ENCODE measurements at places on chromosomes 3 and 15.

- no peak for DNase-seq
Observed at GRCh38 chr3:28326458-28326926, 22.0 kb upstream of the ZCWPW2 start.

- no peak for DNase-seq
Observed at GRCh38 chr15:60840703-60841411, 361.9 kb upstream of the ICE2 start.

DNA sequence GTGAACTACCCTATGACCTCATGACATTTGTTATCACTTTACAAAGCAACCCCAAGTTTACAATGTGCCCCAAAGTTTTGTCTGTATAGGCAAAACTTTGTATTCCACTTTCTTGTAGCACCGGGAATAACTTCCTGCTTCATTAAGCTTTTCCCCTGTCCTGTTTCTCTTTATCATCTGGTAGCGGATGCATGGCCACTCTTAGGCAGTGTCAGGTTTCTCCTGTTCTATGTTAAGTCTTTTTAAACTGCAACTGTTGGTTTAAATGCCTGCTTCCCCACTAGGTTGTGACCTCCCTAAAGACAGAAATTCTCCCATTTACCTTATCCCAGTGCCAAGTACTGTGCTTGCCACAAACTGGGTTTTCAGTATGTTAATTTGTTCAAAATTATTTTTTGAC is 433.6 kb upstream of the DPH6 start:
- DNase-seq = no peak

GRCh38 chr3:78736863-78737262 is 1030.9 kb downstream of the ROBO1 start:
- DNase-seq = no peak

- DNase-seq = peak; percentile 57
Observed at GRCh38 chr3:112676659-112677234, 35.8 kb upstream of the CCDC80 start.

DNA sequence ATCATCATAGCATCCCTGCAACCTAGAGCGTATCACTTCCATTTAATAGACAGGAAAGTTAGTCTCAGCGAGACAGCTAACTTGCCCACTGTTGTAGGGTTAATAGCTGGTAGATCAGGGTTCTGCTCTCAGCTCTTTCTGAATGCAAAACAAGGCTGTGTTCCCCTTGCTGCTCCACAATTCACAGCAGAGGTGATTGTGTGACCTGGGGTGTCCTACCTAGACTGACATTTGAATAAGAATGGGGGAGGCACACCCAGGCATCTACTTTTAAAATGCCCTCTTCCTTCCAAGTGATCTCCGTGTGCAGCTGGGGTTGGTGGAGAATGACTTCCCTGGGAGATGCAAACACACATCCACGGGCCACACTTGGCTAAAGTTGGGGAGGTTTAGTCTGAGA is 43.0 kb upstream of the CACNA2D3 start:
- DNase-seq = no peak

DNA sequence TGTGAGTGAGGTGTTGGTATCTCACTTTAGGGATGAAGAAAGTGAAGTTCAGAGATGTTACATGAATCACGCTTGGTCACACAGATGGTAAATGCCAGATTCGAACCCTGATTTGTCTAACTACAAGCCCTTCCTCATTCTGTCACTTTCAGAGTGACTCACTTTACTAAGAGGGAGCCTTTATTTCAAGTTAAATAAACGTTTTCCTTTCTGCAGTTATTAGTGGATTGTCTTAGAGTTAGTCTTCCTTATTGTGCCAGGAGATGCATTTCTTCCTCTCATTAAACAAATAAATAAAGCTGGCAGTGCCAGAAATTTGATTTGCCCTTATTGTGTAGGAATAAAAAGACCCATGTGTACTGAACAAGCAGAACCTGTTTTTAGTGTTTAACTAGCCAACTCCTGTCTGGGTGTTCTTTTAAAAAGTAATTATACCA is 162.5 kb downstream of the AKAP13 start:
- DNase-seq = no peak

GRCh38 chr3:109685084-109686079 is 348.0 kb upstream of the DPPA4 start:
- no peak for DNase-seq

DNA sequence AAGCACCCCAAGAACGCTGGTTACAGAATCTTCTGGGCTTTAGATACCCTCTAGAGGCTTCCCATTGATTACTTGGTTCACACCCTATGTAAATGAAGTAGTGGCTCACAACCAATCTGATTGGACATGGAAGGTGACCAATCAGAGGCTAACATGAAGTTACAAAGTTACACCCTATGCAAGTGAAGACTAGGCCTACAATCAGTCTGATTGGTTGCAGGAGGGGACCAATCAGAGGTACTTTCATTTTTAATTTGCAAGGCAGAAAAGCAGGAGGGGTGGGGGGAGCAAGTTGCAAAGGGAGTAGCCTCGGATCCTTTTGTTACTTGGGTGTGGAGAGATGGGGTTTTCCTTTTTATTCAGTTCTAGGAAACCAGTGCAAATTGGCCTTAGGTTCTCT is 11.1 kb upstream of the RTP2 start:
- DNase-seq = no peak

DNA sequence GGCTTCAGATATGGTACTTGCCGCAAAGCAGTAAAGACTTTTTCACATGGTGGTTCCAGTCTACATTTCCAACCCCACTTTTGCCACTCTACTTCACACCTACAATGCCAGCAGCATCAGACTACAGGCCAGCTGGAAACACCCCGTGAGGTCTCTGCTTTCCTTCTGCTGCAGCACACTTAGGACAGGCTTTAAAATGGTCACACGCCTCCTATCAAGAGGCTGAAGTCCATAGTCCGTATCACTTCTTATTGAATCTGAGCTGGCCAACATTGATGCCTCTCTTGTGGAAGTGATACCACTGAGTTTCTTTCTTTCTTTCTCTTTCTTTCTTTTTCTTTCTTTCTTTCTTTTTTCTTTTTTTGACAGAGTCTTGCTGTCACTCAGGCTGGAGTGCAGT is 59.8 kb downstream of the ZNF860 start:
- DNase-seq = no peak

- no peak for DNase-seq
Observed at GRCh38 chr3:66101901-66102300, 63.2 kb upstream of the MAGI1 start.

GRCh38 chr15:51218299-51218938 is 120.0 kb downstream of the CYP19A1 start:
- DNase-seq = no peak

GRCh38 chr3:98705212-98705611 is 57.9 kb upstream of the ST3GAL6 start:
- DNase-seq = no peak

DNA sequence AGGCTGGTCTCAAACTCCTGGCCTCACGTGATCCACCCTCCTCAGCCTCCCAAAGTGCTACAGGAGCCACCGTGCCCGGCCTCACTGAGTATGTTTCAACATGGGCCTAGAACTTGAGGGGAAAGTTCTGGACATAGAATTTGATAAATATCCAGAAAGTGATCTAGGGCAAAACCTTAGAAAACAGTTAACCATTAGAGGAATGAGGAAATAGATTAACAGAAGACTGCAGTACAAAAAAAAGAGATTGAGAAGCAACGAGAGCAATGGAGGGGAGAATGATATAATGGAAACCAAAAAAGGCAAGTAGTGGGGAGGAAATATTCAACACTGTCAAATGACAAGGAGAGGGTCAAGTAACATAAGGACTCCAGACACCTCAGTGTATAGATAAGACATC is 191.5 kb downstream of the PLCH1 start:
- DNase-seq = no peak

GRCh38 chr15:90596943-90597342 is 67.2 kb downstream of the CRTC3 start:
- no peak for DNase-seq

- no peak for DNase-seq
Observed at GRCh38 chr3:64008487-64009351, 14.6 kb downstream of the PSMD6 start.

- DNase-seq = no peak
Observed at GRCh38 chr3:120568598-120568997, 27.5 kb upstream of the NDUFB4 start.

DNA sequence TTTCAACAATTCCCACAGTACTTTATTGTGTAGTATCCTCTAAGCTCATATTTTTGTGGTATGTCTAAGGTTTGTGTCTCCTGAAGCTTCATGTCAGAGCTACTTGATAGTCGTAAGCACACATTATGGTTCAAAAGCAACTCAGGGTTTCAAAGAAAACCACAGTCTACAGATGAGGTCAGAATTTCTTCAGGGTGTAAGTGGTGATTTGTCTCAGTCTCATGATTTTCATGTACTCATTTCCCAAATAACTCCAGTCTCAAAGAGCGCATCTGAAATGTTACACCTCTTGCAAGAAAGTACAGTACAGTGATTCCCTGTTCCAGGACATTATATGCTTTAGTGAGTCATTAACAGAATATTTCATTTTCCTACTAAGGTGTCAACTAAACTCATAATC is 47.5 kb upstream of the SSR3 start:
- DNase-seq = no peak

GRCh38 chr15:77851691-77852090 is 219.0 kb upstream of the LINGO1 start:
- DNase-seq = no peak

GRCh38 chr3:49519916-49520385 is 34.3 kb upstream of the BSN start:
- DNase-seq = no peak

DNA sequence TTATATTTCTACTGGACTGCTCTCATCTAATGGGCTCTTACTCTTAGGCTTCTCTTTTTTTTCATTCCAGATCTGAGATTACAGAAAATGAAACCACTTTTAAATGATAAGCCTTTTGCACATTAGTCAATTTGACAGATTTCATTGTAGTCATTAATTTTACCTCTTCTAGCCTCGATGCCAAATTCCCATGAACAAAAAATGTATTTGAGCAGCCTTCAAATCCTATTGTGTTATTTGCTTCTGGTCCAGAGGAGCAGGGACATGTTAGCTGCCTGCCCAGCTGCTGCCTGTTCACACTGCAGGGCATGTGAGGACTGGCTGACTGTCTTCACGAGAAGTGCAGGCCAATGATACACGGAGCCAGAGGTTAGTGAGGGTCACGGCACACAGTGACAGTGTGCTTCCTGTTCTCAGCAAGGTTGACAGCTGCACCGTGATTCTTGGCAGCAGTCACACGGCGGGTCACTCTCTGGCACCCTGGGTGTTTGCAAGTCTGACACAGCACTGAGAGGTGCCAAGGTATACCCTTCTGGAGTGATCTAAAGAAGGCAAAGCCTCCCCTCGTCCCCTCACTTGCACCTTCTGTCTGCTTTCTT is 40.8 kb downstream of the KAT2B start:
- no peak for DNase-seq

DNA sequence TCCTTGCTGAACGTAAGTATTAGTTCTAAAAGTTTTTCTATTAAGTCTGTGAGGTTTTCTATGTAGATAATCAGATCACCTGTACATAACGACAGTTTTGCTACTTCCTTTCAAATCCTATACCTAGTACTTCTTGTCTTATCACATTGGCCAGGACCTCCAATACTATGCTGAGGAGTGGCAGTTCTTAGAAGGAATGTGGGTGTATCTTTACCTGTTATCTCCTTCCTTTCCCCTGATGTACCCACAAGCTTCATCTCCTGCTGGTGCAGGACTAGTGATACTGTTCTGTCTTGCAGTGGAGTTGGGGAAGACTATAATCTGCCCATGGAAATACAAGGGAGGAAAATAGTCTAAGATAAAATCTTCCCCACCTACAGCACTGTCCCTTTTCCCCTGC is 16.8 kb upstream of the CA12 start:
- no peak for DNase-seq

DNA sequence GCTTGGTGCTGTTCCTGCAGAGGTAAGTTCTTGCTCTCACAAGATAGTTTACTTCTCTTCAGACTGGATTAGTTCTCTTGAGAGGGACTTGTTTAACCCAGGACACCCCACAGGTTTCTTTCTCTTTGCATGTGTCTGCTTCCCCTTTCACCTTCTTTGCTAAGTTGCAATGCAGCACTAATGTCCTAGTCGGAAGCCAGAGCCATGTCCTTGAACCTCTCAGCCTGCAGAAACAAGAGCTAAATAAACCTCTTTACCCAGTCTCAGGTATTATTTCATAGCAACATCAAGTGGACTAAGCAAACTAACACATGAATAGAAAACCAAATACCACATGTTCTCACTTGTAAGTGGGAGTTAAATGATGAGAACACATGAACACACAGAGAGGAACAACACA is 915.2 kb downstream of the NSUN3 start:
- no peak for DNase-seq

DNA sequence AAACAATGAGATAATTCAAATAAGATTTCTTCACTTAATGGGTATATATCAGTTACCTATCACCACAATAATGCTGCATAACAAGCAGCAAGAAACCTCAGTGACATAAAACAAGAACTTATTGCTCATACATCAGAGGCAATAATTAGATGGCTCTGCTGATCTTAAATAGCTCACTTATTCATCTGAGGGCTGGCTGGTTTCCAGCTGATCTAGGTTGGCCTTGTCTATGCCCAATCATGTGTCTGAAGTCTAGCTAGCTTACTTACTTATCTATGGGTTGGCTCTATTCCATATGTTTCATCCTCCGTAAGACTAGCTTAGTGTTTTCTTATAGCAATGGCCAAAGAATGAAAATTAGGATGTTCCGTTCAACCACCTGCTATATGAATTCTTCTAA is 109.4 kb upstream of the AGTR1 start:
- no peak for DNase-seq

- DNase-seq = no peak
Observed at GRCh38 chr3:46098319-46098761, 71.1 kb upstream of the XCR1 start.

- DNase-seq = no peak
Observed at GRCh38 chr3:27900316-27900715, 178.2 kb upstream of the EOMES start.

DNA sequence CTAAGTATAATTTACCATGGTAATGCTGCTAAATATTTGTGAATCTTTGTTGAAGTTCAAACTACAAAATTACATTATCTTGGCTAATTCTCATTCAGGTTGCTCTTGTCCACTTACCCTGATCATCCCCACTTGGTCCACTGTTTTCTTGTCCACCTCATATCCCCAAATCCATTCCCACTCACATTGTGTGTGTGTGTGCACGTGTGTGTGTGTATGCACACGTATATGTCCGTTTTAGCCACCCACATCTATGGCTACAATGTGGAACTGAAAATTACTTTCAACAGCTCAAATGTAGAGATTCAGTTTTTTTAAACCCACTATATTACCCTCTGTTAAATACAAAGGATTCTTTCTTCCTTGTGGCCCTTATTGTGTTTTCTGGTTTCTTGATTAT is 15.2 kb upstream of the MEIS2 start:
- DNase-seq = no peak

GRCh38 chr15:57335293-57335715 is 41.0 kb upstream of the CGNL1 start:
- no peak for DNase-seq

GRCh38 chr3:77039606-77040171 is at the start of gene ROBO2:
Gene ROBO2, plus strand, starts transcription at chr3:77040099. Its CDS starts 687 bp downstream, at chr3:77040786.
- no peak for DNase-seq

DNA sequence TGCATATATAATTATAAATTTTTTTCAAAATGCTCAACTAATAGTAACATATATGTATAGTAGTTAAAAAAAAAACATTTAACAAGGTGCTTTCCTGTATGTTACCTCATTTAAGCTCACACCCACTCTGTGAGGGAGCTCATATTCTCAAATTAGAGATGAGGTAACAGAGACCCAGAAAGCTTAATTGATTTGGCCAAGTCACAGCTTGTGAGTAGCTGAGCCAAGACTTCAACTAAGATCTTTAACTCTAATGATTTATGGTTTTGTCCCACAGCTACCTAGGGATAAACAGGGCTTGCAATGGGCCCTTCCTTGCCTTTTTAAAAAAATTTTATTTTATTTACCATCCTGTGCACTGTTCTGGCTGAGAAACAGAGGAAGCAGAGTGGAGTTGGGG is 230.0 kb upstream of the GOLIM4 start:
- no peak for DNase-seq
